HuH-7 (cell line): ENCODE measurements at places on chromosomes 7 and 10.

DNA sequence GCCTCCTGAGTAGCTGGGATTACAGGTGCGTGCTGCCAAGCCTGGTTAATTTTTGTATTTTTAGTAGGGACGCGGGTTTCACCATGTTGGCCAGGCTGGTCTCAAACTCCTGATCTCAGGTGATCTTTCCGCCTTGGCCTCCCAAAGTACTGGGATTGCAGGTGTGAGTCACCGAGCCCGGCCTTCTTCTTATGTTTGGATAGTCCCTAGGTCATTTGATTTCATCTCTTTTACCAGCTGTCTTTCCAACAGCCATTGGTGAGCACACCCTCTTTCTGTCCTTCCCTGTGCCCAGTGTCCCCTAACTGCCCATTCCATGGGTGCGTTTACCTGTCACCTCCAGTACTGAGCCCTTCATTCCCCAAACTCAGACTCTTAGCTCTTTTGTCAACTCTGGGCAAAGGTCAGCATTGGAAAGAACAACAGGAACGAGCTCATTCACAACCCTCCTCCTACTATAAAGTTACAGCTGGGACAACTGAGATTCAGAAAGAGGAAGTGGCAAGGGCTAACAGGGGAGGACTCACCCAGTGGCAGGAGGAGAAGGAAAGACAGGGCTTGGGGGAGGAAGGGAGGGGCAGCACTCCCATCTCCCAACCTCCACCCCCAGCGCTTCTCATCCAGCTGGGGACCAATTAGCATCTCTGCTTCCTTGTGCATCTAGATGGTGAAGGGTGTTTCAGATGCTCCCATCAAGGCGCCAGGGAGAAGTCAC, 5.6 kb downstream of the SSC4D start:
- DNase-seq = no peak

DNA sequence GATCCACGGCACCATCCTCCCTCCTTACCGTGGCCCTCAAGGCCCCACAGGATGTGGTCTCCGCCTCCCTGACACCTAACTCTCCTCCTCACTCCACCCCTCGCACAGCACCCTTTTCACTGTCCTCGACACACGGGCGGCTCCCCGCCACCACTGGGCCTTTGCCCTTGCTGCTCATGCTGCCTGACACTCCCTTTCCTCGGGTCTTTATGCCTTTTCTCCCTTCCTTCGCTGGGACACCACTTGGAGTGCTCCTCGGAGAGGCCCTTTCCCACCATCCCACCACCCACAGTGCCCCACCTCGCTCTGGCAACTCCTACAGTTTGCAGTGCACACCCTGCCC, 7.9 kb upstream of the INMT start:
- DNase-seq = no peak

DNA sequence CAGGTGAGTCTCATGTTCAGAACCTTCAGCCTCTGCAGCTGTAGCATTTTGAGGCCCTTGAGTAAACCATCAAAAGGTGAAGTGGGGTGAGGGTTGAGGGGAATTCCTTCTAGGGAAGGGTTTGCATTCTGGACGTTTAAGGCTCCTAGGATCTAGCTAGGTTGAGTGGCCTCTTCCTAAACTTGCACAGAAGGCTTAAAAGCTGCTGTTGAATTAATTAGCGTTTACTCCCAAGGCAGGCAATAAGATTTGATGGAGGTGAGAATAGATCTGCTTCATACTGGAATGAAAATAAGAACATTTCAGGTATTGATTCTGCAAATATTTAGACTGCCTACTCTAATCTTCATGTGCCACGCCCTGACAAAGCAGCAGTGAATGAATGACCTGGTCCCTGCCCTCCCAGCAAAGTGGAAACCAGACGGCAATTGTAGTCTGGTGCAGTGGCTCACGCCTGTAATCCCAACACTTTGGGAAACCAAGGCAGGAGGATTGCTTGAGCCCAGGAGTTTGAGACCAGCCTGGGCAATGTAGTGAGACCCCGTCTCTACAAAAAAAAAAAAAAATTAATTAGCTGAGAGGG, 11.4 kb upstream of the KPNA7 start:
- DNase-seq = peak; percentile 59

DNA sequence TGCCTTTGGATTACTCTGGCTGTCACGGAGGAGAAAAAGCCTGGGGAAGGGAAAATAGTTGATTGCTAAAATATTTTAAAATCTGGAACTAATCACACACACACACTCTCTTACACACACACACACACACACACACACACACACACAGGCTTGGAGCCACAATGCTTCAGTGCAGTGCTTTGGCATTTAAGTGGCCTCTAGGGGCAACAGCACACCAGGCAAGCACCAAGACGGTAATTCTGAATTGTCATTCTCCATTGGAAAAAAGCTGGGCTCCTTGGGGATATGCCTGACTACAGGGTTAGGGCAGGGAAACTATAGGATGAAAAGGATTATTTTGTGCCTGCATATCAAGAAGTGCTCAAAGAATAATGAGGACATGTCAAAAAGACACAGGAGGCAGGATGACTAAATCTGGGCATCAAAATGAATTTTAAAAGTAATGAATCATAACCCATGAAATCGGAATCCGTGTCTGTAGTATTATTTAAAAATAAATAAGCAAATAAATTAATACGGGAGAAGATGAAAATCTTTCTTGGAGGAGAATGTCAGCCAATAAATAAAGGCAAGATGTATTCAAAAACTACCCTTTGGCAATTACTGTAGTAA, 30.4 kb upstream of the DDC start:
- DNase-seq = peak; percentile 42

- DNase-seq = no peak
These were observed 25.1 kb downstream of the PUS7 start for GRCh38 chr7:105497016-105497415.
